ENCODE measurements at places on chromosomes 12 and 14.

DNA sequence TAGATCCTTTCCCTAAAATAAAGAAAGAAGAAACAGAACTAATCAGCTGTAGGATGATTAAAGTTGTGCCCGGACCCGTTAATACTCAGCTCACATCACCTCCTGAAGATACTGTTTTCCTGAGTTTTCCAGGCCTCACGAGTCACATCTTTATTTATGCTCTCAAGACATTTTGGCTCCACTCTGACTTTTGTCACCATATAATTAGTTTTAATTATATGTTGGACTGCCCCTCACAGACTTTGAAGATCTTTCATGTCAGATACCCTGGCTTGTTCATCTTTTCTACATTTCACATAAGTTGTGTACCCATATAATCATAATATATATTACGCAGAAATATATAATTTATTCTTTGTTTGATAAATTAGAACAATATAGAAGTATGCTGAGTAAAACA, 87.4 kb downstream of the HCAR2 start:
- no peak for DNase-seq

GRCh38 chr12:108394196-108394595, 55.1 kb upstream of the CMKLR1 start:
- DNase-seq = no peak

- DNase-seq = peak; percentile 23
Observed at GRCh38 chr12:107610021-107610859, 75.4 kb upstream of the PWP1 start.

DNA sequence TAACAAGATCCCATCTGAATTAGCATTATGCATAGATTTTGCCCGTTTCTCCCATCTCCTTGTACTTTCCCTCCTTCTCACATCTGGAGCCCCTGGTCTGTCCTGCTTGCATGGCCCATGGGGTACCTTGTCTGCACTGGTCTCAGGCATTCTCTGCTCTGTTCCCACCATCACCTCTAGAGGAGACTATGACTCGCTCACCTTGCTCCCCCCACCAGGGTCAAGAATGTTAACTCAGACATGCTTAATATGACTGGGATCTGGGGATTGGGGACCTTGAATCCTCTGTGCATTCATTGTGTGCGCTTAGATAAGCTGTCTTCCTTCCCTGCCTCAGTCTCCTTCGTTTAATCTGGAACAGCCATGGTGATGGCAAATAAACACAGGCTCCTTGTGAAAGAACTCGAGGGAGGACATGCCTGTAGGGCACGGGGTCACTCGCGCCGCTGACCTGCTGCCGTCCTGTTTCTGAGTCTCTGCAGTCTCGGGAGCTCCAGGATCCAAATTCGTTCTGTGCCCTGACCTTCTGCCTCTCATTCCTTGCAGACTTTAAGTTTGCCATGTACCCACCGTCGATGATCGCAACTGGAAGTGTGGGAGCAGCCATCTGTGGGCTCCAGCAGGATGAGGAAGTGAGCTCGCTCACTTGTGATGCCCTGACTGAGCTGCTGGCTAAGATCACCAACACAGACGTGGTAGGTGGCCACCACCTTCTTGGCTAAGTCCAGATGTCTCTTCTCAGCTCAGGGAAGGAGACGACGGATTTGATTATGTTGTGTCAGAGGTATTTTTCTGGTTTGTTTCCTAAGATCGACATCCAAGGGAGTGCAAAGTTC, 15.0 kb downstream of the CCND2 start:
- no peak for DNase-seq

DNA sequence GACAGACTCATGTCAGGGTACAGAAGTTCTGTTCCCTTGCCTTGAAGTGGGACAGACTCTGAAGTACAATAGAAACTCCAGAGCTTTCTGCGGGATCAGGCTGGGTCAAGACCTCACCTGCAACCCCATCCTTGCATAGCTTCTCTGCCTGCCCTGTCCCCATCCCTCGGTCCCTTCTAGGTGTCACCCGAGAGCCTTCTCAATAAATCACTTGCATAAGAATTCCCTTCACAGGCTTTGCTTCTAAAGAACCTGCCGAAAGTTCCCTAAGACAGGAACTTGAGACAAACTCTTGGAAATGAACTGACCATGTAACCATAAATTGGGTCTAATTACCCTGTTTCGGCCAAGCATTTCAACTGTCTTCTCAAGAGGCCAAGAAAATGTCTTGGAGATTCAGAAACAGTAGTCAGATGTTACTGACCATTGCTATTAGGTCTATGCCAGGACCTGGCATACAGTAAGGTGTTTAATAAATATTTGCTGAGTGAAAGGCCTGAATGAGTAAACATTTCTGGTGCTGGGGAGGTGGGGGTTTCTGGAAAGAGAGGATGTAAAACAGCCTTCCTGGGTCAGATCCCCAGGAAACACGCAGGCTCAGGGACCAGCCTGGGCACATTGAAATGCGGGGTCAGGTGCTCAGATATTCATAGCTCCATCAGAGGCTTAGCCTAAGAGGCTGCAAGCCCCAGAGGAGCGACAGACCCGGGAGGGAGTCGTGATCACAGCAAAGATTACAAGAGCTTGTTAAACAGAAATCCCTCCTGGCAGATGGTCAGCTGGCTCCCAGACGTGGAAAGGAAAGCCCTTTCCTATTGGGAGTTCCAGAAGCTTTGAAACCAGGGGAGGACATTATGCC, 226.2 kb upstream of the LHX5 start:
- no peak for DNase-seq

GRCh38 chr12:90978117-90978770, 23.3 kb upstream of the CCER1 start:
- peak; percentile 17 for DNase-seq

- DNase-seq = no peak
Observed at GRCh38 chr14:32022938-32023466, 54.1 kb upstream of the ARHGAP5 start.
